HL-60 (cell line): ENCODE measurements at places on chromosomes 6 and 20.

GRCh38 chr20:49641683-49642656 is 71.7 kb downstream of the B4GALT5 start:
- DNase-seq, result no peak

GRCh38 chr6:14921878-14922671 is 323.8 kb upstream of the JARID2 start:
- peak; percentile 96 for DNase-seq

GRCh38 chr6:108884211-108885059 is 36.2 kb downstream of the ARMC2 start:
- no peak for DNase-seq

- DNase-seq, result no peak
Observed at GRCh38 chr6:124040655-124041054, 237.0 kb downstream of the NKAIN2 start.

DNA sequence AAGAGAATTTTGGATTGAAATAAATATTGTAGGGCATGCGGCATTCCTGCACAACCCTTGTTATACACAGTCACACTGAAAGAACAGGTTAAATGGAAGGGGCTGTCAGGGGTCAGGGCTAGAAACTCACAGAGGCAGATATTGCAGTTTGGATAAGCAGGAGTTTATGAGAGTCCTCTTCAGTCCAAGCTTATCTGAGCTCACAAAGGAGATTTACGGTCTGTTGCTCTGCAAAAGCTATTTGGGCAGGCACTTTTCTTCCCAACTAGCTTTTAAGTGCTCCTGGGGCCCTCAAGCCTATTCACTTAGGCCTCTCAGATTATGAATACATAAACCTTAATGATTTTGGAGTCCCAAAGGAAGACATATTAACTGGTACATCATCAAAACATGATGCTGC is 156.2 kb downstream of the SOX4 start:
- DNase-seq, result no peak

GRCh38 chr6:25449774-25450173 is 170.6 kb downstream of the CARMIL1 start:
- no peak for DNase-seq

GRCh38 chr6:14270142-14270893 is 152.7 kb downstream of the CD83 start:
- no peak for DNase-seq

DNA sequence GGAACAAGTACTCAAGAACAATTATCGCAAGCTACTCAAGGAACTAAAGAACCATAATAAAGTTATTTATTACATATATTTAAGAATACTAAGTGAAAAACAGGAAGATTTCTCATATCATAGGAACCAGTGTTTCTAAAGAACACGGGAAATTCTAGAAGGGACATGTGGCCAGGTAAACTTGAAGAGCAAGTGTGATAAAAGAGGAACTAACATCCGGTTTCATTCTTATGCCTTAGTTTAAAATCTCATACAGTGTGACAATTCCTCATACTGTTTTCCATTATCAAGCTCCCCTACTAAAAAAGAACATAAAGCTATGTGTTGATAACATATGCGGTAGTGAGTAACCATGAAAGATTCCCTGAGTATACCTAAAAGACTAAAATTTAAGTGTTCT is 163.5 kb upstream of the SHLD1 start:
- DNase-seq, result no peak

- DNase-seq, result no peak
Observed at GRCh38 chr20:5544712-5545111, 205.5 kb upstream of the SHLD1 start.

DNA sequence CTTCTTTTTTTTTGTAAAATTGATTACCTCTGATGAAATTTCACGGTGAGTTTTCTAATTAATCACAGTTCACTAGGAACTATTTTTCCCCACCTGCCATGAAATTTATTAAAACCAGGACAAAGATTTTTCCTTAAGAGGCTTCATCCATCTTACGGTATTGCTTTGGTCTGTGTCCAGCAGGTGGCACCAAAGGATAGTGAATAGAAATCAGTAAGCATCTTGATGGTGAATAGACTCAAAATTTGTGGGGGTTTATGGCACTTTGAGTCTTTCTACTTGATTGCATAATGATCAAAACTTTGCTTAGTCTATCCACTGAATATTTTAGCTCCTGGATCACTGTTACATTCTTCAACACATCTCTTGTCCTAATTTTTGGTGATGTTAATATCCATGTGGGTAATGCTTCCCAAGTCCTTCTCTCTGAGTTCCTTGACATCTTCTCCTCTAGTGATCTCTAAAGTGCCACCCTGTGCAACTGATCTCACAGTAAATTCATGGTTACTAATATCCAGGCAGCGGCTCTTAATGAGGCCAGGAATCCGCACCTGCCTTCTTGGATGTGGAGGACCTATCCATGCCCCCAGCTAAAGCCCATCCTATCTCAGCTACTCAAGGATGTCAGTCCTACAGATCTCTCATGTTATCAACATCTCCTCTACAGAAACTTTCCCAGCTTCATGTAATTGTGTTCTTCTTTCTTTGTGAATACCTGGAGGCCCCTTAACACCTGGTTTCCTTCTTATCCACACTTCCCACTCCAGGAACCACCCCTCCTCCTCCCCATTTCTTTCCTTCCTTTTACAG is 54.5 kb downstream of the STMND1 start:
- DNase-seq, result peak; percentile 25

DNA sequence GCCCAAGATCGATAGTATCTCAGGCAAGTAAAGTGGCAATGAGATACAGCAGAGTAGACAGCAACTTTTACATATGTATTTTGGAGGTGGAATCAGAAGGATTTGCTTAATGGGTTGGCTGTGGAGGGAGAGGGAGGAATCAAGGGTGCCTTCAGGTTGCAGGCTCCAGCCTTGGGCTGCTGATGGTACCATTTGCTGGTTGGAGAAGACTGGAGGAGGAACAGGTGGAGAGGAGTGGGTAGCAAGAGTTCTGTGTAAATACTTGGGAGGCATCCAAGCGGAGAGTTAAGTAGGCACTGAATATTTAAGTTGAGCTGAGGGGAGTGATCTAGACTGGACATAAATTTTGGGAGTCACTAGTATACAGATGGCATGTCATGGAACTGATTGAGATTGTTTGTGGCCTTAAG is 5.2 kb downstream of the BICRAL start:
- DNase-seq, result no peak

DNA sequence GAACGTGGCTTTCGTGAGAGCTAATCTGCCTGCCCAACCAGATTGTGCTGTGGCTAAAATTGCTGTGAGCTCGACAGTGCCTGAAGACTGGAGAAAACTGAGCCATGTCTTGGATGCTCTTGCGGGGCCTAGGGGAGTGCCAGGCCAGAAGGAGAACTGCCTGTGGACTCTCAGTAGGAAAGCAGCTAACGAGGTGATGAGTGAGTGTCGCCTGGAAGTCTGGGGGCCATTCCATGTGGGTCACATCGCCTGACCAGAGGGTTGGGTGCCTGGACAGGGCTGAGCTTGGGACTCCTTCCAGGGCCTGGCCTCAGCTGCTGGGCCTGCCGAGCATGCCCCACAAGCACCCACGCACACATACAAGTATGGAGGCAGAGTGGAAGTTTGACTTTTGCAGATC is 166.5 kb downstream of the VEGFA start:
- DNase-seq, result no peak

GRCh38 chr6:125952764-125953501 is 3.6 kb upstream of the HINT3 start:
- DNase-seq, result no peak

- DNase-seq, result no peak
Observed at GRCh38 chr20:4699216-4699615, 22.5 kb upstream of the PRND start.

- DNase-seq, result no peak
Observed at GRCh38 chr20:52500157-52500556, 308.6 kb upstream of the ZFP64 start.
